ENCODE measurements at places on chromosomes 11 and 22. TPM values are rescaled to one million over a fixed set of nuclear protein-coding genes. Genes with fewer than 3 reads are reported as not detected.
A peak's percentile ranks its signal among the peaks of the same experiment; 100 is the strongest.

The KRTAP5-9 gene
- polyA plus RNA-seq: not detected

DNA sequence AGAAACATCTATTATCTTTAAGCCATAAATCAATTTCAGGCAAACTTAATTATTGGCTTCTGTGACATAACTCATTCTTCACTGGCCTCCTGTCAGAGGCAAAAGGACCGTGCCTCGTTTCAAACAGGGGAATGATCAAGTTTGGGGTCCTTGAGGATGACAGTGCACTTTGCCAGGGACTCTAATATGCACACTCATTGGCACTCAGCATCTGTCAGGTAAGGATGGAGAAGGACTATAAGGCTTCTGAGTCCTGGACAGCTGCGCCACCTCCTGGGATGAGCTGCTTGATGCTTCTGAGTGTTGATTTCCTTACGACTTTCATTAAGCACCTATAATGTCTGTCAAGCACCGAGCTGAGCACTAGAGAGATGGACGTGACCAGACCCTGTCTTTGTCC, 20.2 kb downstream of the BPIFC start:
- DNase-seq: no peak

The TTLL1 gene
- polyA plus RNA-seq: 11.6 TPM

- DNase-seq: no peak
These were observed 1.5 kb downstream of the RPL3 start for GRCh38 chr22:39317775-39318506.

The ESAM gene
- polyA plus RNA-seq: 58.4 TPM

The KDM4D gene
- 1.4 TPM for polyA plus RNA-seq

GRCh38 chr11:121634889-121635288, 182.1 kb upstream of the SORL1-AS1 start:
- peak; percentile 15 for DNase-seq

The POTEH gene
- not detected for polyA plus RNA-seq
